ENCODE measurements at places on chromosomes 3 and 15. TPM values are rescaled to one million over a fixed set of nuclear protein-coding genes. Genes with fewer than 3 reads are reported as not detected.

FBXO40 gene
- 2.1 TPM for total RNA-seq

SUCNR1 gene
- 0.31 TPM for total RNA-seq

TYRO3 gene
- 175 TPM for total RNA-seq

IQCF5 gene
- total RNA-seq, result not detected

FAM107A gene
- total RNA-seq, result 837 TPM

All from dorsolateral prefrontal cortex (tissue), 122 donors.